Activated naive CD4-positive, alpha-beta T cell (primary cell): ENCODE measurements at places on chromosomes 16 and 17.

GRCh38 chr17:39757176-39757662 is 19.5 kb downstream of the GRB7 start:
- DNase-seq: no peak

DNA sequence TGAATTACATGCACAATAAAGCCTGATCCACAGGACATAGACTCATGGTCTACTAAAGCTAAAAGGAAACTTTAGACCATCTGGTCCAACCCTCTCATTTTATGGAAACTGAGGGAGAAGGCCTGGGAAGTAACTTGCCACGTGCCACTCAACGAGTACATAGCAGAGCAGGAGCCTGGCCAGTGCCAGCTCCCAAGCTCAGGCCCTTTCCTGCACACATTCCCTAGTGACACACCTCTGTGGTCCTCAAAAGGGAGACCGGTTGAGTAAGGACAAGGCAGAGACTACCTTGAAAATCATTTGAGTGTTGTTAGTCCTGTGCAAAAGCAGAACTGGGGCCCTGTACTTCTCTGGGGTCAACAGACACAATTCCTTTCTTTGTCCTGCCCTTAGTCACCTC is 2.8 kb downstream of the CCL4L2 start:
- no peak for DNase-seq

- DNase-seq: no peak
Measured at GRCh38 chr17:17151962-17152361, 54.2 kb downstream of the PLD6 start.

DNA sequence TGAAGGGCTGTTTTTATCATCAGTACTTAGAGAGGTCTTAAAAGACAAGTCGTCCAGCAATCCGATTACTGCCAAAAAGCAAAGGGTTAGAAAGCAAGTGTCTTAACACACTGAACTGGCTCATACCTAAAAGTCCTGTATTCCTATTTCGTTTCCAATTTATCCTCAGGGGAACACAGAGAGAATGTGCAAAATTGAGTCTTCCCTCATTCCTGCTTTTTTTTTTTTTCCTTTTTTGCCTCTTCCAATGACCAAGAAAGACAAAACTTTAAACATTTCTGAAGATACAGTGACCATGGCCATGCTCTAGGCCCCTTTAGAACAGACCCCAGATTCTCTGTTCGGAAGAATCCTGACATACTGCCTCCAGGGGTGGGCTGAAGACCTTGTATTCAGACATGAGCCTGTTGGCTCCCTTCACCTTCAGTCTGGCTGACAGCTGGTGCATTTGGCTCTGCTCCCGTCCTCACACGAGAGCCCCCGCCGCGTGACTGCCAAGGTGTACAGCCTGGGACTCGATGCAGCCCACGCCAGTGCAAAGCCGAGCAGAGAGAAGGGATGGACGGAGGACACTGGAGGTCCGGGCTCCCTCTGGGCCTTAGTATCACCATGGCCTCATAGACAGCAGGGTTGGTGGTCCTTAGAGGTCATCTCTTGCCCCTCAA is 47.0 kb downstream of the COTL1 start:
- no peak for DNase-seq

GRCh38 chr16:84874004-84874435 is 54.2 kb downstream of the CRISPLD2 start:
- DNase-seq: no peak

DNA sequence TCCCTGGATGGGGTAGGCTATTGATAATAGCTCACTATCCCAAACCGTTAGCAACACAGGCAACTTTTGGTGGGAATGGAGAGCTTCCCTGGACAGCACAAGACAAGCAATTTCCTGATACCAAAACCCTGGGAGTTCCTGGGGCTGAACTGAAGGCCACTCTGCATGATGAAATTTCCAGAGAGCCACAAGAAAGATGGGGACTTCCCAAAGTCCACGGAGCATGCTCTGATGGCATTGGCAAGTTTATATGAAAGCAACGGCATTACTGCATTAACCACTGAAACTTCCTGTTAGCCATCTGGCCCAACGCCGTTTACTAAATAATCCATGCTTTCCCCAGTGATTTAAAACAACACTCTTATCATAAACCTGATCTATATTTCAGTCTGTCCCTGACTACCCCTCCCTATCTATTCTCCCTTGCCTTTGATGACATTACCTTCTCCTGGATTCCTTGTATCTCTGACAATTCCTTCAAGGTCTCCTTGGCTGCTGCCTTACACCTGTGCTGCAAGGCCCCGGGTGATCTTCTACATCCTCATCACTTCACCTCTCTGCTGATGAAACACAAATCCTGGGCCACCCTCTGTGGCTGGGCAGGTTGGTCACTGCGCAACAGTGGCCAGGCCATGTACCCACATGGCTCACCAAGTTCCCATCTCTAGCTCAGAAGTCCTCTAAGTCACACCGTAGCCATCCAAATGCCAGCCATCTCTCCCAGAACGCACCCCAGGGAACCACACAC is 108.5 kb upstream of the RCVRN start:
- DNase-seq: no peak

GRCh38 chr16:51134269-51134812 is 16.7 kb downstream of the SALL1 start:
- no peak for DNase-seq

DNA sequence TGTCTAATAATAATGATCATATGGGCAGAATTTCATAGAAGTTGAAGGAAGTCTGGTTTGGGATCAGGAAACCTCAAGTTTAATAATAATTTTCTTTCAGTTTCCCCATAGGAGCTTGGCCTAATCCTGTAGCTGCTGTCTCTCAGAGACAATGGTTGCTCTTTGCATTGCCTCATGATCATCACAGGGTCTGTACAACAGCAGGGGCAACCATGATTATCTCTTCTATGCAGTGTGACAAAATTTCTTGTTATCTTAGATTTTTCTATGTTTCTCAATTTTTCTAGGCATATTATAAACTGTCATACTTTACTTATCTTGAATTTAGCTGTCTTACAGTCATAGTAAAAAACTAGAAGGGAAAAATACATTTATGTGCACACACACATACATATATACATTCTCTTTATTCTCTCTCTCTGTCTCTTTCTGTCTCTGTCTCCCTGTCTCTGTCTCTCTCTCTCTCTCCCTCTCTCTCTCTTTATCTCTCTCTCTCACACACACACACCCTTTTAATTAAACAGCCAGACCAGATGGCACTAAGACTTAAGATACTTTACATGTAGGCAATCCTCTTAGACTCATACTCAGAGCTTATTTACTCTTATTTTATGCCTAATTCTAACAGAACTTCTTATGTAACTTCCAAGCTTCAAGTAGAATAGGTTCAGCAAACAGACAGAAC is 30.5 kb downstream of the SMIM36 start:
- DNase-seq: no peak

GRCh38 chr16:57999971-58000705 is at the start of gene ZNF319:
Gene ZNF319 (minus strand): TSS chr16:58000672. CDS start chr16:57998265, 2,407 bp downstream.
- no peak for DNase-seq

GRCh38 chr16:78189121-78189520 is 89.7 kb downstream of the WWOX start:
- no peak for DNase-seq

GRCh38 chr17:5200360-5200759 is 8.7 kb upstream of the ZNF594 start:
- DNase-seq: no peak

DNA sequence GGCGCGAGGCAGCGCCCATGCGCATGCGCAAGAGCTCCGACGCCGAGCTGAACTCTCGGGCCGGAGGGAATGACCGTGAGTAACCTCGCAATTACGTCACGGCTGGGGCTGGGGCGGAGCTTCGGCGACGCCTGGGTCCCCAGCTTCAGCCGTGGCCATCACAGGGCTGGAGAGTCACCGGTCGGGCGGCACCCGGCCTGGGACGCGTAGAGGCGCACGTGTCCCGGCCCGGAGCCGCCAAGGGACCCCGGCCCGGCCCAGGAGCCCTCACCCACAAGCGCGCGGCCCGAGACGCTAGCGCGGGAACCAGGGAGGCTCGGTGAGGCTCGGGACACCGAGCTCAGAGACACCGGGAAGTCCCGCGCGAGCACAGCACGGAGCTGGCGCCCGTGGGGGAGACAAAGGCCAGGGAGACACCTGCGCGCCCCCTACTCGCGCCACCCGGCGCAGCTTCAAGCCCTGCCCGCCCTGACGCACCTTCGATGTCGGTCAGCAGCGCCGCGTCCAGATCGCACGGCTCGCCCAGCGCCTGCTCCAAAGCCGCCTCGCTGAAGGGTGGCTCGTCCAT is 452 bp downstream of the SREBF1 start:
- peak; percentile 95 for DNase-seq

GRCh38 chr17:49585422-49586027 is 9.9 kb downstream of the NXPH3 start:
- DNase-seq: no peak
